ENCODE measurements at places on chromosomes 11 and 22. TPM values are rescaled to one million over a fixed set of nuclear protein-coding genes. Genes with fewer than 3 reads are reported as not detected.

DNA sequence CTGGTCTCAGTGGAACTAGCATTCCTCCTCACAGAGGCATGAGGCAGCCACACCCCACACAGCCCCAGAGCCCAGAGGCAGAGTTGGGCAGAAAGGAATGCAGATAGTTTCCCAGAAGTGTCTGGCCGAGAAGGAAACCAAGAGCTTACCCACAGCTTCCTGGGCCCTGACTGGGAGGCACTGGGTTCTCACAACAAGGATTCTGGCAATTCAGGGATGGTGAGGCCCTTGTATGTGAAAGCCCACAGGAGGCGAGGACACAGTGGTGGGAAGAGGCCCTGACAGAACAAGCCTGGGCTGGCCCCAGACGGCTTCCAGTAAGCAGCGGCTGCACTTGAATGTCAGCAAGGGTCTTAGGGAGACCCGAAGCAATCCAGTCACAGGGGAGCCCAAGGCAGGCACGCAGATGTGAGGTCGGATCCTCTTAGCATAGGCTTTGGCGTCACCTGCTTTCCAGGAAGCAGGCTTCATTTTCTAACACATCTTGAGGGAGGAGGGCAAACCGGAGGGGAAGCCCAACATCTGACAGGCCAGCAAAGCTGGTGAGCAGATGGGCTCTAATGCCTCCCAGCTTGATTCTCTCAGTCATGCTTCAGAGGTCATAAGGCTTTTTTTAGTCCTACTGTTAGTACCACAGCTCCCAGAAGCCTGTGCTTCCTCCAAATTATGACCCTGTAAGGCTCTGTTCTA lies 78.3 kb upstream of the AKIP1 start:
- no peak for DNase-seq

DNA sequence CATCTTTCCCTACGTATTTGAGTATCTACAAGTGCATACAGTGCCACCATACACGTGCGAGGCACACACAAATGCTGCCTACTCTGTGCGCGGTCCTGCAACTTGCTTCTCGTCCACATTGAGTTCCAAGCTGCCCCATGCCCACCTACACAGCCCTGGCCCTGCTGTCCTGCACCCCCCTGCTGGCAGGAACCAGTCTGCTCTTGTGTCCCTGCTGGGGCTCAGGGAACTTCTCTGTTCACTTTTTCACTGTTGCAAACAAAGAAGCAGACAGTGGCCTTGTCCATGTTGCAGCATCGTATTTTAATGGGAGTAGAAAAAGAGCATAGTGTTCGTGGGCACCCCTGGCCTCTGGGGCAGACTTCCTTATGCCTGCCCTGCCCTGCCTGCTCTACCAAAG lies 14.0 kb downstream of the CPT1A start:
- DNase-seq: no peak

GRCh38 chr11:129283141-129283540 lies 91.0 kb upstream of the ARHGAP32 start:
- no peak for DNase-seq

- no peak for DNase-seq
These were observed 510.1 kb upstream of the LARGE1 start for GRCh38 chr22:34430386-34430785.

DNA sequence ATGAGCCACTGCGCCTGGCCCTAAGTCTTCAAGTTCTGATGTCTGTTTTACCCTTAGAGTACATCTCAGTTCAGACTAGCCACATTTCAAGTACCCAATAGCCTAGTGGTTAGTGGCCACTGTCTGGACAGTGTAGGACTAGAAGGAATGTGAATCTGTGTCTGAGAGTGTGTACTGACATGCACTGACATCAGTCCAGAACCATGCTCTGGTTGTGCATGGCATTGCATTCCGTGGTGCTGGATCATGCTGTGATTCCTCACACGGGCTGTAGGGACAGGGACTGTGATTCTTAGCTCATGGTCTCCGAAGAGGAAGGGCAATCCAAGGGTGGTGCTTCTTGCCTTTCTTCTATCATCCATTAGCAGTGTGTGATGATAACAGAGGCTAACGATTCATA lies 41.1 kb downstream of the AMOTL1 start:
- no peak for DNase-seq

- DNase-seq: no peak
These were observed 5.0 kb downstream of the UQCR10 start for GRCh38 chr22:29772170-29772641.

DNA sequence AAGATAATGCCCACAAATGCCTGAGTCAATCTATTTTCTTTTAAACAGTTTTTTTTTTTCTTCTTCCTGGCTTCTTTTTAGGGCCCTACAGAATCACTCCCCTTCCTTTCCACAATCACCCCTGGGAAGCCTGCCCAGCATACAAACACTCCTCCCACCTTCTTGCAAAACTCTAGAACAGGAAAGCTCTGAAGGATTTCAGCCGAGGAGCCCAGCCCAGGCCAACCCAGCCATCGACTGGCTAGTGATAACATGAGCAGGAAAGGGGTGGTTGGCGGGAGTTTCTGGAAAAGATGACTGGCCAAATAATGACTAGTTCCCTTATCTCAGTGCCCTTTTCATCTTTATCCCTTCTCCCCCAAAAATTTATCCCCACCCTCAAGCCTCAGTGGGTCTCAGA lies 68.2 kb downstream of the USP35 start:
- DNase-seq: no peak

TRIM6 gene
- 0.20 TPM for total RNA-seq

Measured in CD8-positive, alpha-beta memory T cell (primary cell).